ENCODE measurements at places on chromosomes 4 and X.

DNA sequence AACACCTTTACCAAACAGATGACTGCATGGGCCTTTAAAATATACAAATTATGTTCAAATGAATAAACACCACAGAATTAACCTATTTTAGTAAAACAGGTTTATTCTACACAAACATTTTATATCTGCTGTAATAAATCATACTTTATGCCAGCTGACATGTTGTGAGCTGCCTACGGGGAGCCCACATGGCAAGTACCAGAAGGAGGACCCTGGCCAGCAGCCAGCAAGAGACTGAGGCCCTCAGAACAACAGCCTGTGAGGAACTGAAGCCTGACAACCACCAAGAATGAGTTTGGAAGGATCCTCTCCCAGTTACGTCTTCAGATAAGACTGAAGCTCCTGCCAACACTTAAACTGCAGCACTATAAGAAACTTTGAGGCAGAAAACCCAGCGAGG is 377.0 kb downstream of the PDGFC start:
- no peak for DNase-seq

DNA sequence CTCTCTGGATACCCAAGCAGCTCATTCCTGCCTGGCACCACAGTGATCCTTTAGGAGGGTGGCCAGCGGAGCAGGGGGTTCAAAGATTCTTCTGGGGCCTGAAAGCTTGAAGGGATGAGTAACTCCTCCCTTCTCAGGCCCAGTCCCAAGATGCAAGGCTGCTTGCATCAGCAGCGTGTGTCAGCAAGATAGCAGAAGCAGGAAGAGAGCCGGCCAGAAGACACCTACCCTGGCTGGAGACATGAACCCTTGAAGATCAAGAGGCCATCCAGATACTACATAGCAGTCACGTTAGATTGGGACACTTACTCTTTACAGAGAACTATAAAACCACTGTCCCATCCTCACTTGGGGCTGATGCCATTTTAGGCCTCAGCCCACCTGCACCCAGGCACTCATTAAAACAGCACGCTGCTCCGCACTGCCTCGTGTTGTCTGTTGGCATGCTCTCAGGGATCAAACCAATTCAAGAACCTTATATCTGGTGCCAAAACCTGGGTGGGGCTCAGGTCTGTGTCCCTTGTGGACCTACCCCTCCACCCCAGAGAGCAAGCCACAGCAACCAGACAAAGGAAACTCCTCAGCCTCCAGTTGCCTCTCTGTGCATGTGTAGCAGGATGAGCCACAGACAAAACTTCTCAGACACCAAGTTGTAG is 6.5 kb downstream of the UGT2B17 start:
- no peak for DNase-seq

DNA sequence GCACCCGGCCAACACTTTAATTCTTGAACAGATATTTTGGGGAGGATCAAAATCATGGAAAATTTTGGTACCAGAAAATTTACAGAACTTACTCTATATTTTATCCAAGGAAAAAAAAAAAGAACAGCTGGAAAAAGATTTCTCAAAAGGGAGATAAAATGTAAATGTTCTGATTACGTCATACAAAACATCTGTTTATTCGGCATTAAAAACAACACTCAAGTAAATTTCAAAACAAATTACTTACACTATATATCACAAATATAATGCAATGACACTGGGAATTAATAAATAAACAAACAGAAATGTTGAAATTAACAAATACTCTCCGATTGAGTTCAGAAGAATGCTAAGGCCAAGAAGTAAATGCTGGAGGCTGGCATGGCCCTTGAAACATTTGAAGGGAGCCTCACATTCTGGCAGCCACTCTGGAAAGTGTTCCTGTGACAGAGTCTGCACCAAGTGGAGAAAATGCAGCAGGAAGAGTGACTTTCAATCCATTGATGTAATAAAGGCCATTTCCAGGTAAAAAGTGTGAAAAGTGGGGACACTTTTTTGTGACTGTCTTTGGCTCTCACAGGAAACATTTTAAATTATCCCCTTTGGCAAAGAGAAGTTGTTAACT is 486.0 kb upstream of the CTSO start:
- no peak for DNase-seq

- peak; percentile 33 for DNase-seq
Measured at GRCh38 chr4:1130316-1131186, 17.2 kb upstream of the RNF212 start.

GRCh38 chr4:111696505-111696904 is 448.7 kb upstream of the FAM241A start:
- no peak for DNase-seq
